Osteocyte (in vitro differentiated cells): ENCODE measurements at places on chromosomes 4 and X. TPM values are rescaled to one million over a fixed set of nuclear protein-coding genes. Genes with fewer than 3 reads are reported as not detected.

DNA sequence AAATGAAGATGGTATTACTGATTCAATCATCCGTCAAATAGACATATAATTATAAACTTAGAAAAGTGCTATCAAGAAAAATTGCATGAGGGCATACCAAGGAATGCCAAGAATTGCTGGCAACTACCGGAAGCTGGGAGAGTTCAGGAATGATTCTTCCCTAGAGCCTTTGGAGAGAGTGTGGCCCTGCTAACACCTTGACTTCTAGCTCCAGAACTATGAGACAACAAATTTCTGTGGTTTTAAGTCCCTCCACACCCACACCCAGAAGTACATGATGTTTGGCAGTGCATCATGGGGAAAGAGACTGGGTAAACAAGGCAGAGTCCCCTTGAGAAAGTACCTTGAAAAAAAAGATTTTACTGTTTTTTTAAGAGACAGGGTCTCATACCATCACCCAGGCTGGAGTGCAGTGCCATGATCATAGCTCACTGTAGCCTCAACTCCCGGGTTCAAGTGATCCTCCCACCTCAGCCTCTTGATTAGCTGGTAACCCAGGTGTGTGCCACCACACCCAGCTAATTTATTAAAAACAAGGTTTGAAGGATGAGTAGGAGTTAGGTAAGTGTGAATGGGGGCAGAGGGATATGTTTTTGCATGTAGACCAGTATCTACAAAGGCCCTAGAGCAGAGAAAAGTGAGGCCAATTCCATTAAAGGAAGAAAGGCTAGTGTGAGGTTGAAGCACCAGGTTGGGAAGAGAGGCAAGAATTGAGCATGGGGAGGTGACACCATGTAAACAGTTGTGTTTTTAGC, 53.1 kb downstream of the GSX2 start:
- no peak for DNase-seq

GRCh38 chrX:88355252-88355651, 391.8 kb upstream of the CPXCR1 start:
- no peak for DNase-seq

- no peak for DNase-seq
These were observed 17.2 kb upstream of the ARSJ start for GRCh38 chr4:113996599-113997177.

GRCh38 chr4:147363514-147363913, 117.4 kb upstream of the EDNRA start:
- DNase-seq = no peak

DNA sequence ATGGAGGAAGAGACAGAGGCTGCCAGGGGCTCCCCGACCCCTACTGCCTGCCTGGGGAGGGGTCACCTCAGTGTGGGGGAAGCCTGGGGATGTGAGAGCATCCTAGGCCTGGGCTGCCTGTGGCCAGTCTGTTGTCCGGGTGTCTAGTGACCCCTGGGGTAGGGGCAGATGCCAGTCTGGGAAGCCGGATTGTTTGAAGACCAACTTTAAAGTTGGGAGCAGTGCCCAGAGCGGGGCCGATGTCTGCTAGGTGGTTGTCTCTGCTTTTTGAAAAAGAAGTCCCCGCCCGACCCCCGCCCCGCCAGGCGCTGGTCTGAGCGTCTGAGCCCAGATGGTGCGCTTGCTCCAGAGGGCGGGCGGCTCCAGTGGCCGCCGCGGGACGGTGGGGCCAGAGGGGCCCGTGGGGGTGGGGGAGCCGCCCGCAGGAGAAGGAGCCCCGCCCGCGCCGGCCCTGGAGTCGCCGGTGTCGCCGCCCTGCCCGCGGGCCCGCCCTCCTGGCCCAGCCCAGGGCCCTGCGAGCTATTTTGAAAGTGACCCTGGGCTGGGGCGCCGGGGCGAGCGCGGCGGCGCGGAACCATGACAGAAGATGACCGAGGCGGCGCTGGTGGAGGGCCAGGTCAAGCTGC, at the start of gene DOK7:
Gene DOK7 (plus strand): TSS at position 517 of the 626 bp plus-strand sequence. CDS start 70 bp downstream, at position 587.
- no peak for DNase-seq

- DNase-seq = no peak
These were observed 43.9 kb downstream of the GABRB1 start for GRCh38 chr4:47075262-47075661.

DNA sequence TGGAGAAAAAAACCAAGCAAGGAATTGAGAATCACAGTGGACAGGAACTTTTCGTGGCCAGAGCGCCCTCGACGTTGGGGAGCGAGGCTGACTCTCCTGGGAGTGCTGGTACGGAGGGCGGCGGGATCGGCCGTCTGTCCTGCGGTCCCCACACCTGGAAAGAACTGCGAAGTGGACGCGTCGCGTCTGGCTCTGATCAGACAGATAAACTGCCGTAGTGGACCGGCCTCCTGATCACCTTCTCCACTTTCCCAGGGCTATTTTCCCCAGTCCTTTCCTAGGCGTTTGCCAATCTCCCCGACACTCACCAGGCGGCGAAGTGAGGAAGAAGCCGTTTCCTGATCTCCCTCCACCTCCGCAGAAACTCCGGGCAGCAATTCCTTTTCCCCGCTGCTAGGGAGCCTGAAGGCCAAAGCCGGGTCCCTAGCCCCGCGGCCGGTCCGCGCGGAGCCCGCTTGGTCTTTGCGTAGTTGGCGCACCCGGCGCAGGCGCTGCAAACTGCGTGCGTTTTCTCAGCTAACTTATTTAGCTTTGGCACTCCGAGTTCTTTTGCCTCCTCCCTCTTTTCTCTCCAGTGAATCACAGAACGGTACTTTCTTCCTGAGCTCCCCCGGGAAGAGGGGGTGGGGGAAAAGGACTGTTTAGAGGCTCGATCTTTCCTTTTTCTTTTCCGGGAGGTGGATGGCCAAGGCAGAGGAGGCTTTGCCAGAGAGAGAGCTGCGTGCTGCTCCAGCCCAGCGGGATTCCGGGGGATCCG, at the start of gene ARSJ:
Gene ARSJ (minus strand): TSS at position 500 of the 757 bp plus-strand sequence. CDS start 813 bp downstream, outside the sequence.
- DNase-seq = peak; percentile 90

DNA sequence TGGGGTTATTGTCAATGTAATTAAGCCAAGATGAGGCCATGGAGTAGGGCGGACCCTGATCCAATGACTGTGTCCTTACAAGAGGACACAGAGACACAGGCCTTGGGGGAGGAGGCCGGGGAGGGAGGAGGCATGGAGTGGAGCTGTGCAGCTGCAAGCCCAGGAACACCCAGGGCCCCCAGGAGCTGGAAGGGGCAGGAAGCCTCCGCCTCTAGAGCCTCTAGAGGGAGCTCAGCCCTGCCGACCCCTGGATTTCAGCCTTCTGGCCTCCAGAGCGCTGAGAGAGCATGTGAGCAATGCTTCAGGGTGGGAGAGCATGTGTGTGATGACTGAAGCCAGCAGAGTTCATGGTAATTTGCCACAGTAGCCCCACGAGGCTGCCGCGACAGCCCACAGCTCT, 234.6 kb downstream of the AFAP1 start:
- no peak for DNase-seq

DNA sequence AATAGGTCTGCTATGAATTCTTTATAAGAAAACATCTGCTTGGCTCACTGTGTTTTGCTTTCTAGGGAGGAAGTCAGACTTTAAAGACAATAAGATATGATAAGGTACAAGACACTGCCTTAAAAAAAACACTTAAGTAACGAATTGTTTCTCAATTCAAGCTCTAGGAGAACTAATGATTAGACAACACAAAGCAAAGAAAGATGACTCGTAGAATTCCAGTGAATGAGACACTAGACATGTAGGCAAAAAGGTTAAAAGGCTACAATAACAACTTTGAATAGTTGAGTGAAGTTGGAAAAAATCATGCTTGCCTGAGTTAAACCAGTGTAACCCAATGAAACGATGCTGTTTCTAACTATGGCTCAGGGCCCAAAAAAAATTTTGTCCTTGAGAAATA, 344.4 kb upstream of the ACTRT1 start:
- no peak for DNase-seq

DNA sequence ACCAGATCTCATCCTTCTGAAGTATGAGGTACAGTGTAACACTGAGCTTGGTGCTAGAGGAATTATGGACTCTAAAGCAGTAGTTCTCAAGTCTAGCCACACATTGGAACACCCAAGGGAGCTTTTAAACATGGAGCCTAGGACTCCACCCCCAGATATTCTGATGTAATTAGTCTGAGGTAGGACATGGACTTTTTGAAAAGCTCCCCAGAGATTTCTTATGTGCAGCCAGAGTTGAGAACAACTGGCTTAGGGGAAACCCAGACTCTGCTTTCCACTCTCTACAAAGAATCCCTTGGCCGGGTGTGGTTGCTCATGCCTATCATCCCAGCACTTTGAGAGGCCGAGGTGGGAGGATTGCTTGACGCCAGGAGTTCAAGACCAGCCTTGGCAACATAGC, 11.6 kb upstream of the GDPD2 start:
- DNase-seq = no peak

GRCh38 chr4:40214038-40214437, 17.2 kb downstream of the RHOH start:
- no peak for DNase-seq

- no peak for DNase-seq
These were observed 912.7 kb downstream of the FAT4 start for GRCh38 chr4:126227428-126227827.

- no peak for DNase-seq
These were observed 57.1 kb downstream of the COMMD8 start for GRCh38 chr4:47406408-47406807.

- DNase-seq = no peak
These were observed 58.2 kb upstream of the FAM9C start for GRCh38 chrX:13102636-13103035.

- DNase-seq = no peak
These were observed 86.6 kb downstream of the MID1 start for GRCh38 chrX:10533696-10534365.

GRCh38 chr4:140163029-140163810, 9.2 kb upstream of the MAML3 start:
- DNase-seq = no peak

- DNase-seq = no peak
These were observed 284.7 kb downstream of the ZNF674 start for GRCh38 chrX:46260499-46260898.

GRCh38 chr4:37588150-37588549, 98.0 kb downstream of the RELL1 start:
- no peak for DNase-seq

GRCh38 chr4:16942491-16942890, 44.0 kb upstream of the LDB2 start:
- DNase-seq = no peak

DNA sequence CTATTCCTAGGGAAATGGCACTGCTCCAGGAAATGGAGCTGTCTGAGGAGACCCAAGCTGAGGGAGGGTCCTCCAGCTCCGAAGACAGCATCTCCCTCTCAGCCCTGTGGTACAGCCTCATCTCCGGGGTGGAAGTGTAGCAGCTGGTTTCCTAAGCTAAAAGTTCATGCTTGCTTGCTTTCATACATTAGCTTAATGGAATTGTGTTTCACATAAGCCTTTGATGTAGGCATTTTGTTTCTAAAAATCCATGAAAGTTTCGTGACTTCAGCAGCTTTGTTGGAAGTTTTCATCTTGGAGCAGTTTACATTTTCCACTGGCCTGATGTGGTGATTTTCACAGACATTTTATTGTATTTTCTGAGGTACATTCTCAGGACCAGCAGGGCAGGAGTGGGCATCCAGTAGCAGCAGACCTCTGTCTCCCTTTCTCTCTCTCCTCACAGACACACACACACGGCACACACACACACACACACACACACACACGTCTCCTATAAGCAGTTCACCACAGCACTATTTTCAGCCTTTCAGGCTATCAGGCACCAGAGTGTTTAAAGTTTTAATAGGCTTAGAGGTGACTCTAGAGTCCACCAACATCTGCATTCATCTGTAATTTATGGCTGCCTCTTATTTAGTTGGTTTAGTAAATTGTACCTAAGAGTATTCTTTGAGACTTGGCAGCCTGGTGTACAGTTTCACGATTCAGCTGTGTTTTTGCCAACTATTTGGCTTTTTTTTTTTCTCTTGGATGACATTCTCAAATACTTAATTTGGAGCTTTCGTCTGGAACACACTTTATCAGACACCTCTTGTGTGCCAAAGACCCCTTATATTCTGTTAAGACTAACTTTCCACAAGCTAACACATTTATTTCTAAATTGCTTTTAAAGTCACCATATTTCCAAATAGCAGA, 225.8 kb upstream of the SFRP2 start:
- DNase-seq = no peak

- DNase-seq = no peak
These were observed 27.1 kb upstream of the ALB start for GRCh38 chr4:73376976-73377375.

- peak; percentile 54 for DNase-seq
These were observed 181.3 kb downstream of the OR13H1 start for GRCh38 chrX:131725001-131725654.

- DNase-seq = no peak
These were observed 55.5 kb upstream of the FAM120C start for GRCh38 chrX:54238588-54238987.

- DNase-seq = no peak
These were observed 71.5 kb upstream of the UCP1 start for GRCh38 chr4:140640150-140640748.

GRCh38 chr4:80393970-80394250, 58.4 kb downstream of the CFAP299 start:
- no peak for DNase-seq

DNA sequence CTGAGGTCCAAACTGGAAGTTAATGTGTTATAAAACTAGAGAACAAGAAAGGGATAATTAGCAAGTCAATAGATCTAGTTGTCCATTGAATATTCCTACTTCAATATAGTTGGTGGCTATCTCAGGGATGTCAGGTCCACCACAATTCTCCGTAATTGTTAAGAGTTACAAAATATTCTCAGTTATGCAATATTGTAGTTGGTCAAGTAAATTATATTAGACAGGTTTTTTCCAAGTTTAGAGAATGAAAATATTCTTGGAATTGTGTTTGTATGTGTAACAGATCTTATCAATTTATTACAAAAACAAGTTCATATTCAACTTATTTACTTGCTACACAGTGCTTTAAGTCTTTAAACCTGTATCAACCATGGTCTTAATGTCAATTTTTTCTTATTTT, 547.4 kb downstream of the SPRY1 start:
- no peak for DNase-seq

- peak; percentile 66 for DNase-seq
These were observed 91.8 kb upstream of the ENPP6 start for GRCh38 chr4:184309241-184310170.

DNA sequence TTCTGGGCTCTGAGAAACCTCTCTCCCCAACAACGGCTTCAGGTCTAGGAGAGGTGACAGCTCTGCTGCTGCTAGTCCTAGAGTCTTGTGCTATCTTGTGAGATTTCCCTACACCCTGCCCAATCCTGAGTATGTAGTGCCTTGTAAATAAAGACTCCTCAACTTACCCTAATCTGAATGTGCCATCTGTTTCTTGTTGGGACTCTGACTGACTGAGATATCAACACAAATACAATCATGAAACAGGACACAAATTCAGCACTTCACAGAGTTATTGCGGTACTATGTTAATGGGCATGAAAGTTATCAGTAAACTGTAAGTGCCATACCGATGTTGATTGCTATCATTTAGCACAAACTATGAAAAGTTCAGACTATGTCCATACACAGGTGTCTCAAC, 529.0 kb upstream of the FTHL17 start:
- no peak for DNase-seq

GRCh38 chr4:73729534-73730165, 10.7 kb upstream of the CXCL8 start:
- no peak for DNase-seq

GPM6B gene
- total RNA-seq = 10.7 and 12.0 TPM in 2 replicates

GLRA2 gene
- total RNA-seq = not detected in 2 replicates

ZNF732 gene
- total RNA-seq = 0.30 and 0.31 TPM in 2 replicates

IQSEC2 gene
- total RNA-seq = 8.1 and 8.8 TPM in 2 replicates

PAGE2B gene
- not detected in 2 replicates for total RNA-seq

YY2 gene
- 4.7 and 5.8 TPM in 2 replicates for total RNA-seq

DGAT2L6 gene
- not detected in 2 replicates for total RNA-seq

FHIP1A gene
- total RNA-seq = 0.86 and 0.94 TPM in 2 replicates

TBC1D8B gene
- total RNA-seq = 10.3 and 11.0 TPM in 2 replicates

OTC gene
- total RNA-seq = not detected in 2 replicates

ZNF674 gene
- 6.1 and 8.8 TPM in 2 replicates for total RNA-seq

FHDC1 gene
- total RNA-seq = 22.1 and 22.3 TPM in 2 replicates

HTN3 gene
- total RNA-seq = not detected in 2 replicates
